Astrocyte (in vitro differentiated cells and primary cell): ENCODE measurements at places on chromosomes 3 and 15. TPM values are rescaled to one million over a fixed set of nuclear protein-coding genes. Genes with fewer than 3 reads are reported as not detected.

DNA sequence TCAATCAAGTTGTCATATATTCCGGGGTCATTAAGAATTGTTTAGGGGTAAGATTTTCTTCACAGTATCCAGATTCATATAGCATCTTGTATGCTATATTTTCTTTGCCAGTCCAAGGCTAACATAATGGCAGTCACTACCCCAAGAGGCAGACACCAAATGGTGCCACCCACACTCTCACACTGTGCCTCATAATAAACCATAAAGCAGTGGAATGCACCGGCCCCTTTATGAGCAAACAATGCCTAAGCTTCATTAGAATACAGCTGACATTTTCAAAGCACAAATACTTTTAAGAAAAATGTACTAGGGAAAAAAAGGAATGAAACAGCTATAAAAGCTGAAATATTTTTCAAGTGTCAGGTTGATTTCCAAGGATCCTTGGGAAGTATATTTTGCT, 121.6 kb downstream of the TFDP2 start:
- peak; percentile 36 for DNase-seq

DNA sequence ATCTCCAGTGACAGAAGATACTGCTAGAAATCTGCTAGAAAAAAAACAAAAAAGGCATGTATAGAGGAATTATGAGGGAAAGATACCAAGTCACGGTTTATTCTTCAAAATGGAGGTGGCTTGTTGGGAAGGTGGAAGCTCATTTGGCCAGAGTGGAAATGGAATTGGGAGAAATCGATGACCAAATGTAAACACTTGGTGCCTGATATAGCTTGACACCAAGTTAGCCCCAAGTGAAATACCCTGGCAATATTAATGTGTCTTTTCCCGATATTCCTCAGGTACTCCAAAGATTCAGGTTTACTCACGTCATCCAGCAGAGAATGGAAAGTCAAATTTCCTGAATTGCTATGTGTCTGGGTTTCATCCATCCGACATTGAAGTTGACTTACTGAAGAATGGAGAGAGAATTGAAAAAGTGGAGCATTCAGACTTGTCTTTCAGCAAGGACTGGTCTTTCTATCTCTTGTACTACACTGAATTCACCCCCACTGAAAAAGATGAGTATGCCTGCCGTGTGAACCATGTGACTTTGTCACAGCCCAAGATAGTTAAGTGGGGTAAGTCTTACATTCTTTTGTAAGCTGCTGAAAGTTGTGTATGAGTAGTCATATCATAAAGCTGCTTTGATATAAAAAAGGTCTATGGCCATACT, 4.0 kb downstream of the B2M start:
- DNase-seq, result no peak

DNA sequence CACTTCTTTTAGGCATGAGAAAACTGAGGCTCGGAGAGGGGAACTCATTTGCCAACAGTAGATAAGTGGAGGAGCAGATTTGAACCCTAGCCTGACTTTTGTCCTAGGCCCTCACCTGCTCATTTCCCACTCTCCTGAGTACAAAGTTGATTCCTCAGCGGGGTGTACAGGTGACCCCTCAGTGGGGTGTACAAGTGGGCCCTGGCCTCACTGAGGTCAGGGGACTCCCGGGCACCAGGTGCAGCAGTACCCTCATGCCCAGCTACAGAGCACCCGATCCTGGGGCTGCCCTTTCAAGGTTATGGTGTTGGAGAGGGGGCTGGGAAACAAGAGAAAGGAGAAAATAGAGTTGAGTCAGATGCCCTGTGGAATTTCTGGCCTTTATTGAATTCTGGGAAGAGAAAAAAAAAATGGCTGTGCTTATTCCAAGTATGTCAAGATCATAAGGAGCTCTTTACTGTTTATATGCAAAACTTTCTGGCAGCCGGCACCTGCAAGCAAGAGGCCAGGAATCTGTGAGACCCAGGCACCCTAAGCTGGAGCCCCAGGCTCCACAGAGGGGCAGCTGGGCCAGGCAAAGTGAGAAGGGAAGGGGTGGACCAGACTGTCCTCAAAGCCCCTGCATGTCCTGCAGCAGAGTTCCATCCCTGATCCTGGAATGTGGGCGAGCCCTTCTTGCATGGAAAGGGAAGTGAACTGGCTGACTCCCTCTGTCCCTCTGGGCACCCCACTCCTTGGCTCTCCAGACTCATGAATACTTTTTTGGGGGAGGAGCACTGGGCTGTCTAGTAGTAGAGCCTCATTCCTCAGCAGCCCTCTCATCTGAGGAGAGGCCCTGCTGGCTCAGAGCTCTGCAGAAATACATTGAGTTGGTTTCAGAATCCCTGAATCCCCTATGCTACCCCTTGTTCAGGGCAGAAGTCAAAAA, 43.1 kb downstream of the AMOTL2 start:
- DNase-seq, result peak; percentile 79

- DNase-seq, result no peak
These were observed 19.2 kb upstream of the LOXL1 start for GRCh38 chr15:73907035-73907408.

- no peak for DNase-seq
These were observed 39.7 kb upstream of the TM4SF1 start for GRCh38 chr3:149417174-149417573.

Gene PLCB2
- total RNA-seq, result 1.7 and 3.7 TPM in 2 replicates
